Kidney (tissue), 22 donors: ENCODE measurements at places on chromosomes 13 and 19.

DNA sequence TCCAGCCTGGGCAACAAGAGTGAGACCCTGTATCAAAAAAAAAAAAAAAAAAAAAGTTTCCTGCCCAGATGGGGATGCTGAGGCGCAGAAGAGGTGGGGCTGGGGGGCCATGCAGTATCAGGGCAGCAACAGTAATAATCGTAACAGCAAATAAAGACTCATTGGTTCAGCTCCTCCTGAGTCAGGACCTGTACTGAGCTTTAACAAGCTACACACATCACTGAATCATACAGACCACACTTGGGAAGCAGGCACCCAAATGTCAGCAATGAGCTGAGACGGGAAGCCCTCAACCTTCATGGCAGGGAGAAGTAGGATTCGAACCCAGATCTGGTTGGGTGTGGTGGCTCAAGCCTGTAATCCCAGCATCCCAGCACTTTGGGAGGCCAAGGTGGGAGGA, 10.6 kb upstream of the DPF1 start:
- no peak for DNase-seq

DNA sequence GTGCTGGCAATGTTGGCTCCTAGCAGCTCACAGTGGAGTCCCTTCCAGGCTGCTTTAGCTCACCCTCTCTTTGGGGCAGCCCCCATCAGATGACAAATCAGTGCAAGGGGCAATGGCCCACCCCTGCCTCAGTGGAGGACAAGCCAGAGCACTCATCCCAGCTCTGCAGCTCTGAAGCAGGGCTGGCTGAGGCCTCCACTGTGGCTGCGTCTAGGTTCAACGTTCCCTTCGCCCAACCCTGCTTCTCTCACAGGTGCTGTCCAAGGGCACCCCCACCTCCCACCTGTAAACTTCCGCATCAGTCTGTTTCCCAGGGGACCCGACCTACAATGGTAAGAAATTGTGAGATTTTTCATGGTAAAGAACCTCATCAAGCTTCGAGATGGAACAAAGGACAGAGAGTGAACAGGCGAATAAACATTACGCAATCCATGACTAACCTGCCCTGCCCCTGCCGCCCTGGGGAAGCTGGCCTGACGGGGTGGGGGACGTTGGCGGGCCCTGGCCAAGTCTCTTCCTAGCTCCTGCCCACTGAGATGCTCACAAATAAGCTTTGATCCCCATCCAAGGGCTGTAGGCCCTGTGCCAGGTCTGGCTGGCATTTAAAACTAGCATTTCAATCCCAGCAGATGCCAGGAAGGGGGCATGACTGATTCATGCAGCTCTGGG, 40.5 kb downstream of the DZIP1 start:
- no peak for DNase-seq

DNA sequence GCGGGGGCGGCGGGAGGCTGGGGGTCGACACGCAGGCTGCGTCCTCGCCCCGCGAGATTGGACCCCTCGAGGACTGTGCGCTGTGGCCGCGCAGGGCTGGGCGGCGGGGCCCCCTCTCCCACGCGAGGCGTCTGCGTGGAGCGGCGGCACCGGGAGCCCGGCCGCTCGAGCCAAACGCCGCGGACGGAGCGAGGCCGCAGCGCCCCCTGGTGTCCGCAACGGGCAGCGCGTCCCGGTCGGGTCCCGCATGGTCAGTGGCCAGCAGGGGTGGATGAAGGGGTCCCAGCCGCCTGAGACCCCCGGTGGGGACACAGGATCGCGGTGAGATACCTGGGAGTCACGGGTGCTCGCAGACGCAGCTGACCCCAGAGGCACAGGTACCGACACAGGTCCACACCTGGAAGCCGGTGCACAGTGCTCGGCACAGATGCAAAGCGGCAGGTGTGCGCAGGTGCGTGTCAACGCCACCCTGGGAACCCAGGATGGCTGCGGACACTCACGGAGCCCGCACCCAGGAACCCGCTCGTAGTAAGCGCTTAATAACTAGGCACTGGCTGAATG, 2.1 kb upstream of the CIRBP start:
- DNase-seq, result peak; percentile 91

GRCh38 chr13:98299235-98299965, 122.3 kb upstream of the RNF113B start:
- DNase-seq, result no peak

DNA sequence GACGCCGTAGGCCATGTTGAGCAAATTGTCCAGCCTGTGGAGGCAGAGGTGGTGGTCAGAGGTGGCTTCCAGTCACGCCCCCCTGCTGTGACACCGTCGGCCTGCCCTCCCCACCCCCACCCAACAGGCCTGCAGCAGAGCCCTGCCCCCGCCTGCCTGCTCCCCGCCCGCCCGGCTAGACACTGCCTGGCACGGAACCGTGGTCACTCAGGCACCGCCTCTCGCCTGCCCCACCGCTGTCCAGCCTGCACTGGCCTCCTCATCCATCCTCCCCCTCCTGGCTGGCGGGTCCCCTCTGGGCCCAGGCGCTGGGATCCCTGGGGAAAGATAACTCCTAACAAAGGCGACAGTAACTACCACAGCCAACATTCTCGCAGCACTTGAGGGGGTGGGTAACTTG, 21.7 kb downstream of the PRKCSH start:
- DNase-seq, result no peak

DNA sequence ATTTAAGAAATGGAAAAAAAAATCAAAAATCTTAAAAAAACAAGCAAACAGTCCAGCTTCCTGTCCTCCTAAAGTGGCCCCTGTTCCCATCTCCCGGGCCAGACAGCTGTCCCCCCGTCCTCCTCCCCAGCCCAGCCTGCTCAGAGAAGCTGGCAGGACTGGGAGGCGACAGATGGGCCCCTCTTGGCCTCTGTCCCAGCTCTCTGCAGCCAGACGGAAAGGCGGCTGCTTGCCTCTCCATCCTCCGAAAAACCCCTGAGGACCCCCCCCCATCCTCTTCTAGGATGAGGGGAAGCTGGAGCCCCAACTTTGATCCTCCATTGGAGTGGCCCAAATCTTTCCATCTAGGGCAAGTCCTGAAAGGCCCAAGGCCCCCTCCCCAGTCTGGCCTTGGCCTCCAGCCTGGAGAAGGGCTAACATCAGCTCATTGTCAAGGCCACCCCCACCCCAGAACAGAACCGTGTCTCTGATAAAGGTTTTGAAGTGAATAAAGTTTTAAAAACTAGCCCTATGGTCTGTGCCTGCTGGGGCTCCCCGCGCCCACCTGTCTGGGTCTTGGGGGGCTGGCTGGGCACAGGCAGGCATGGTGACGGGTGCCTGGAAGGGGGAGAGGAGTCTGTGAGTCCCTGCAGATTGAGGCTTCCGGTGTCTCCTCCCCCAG, 3.8 kb downstream of the GADD45GIP1 start:
- peak; percentile 50 for DNase-seq

- no peak for DNase-seq
Observed at GRCh38 chr19:28619816-28620429, 593.0 kb downstream of the UQCRFS1 start.

GRCh38 chr13:30796631-30797601, 61.6 kb downstream of the ALOX5AP start:
- DNase-seq, result no peak

GRCh38 chr19:47258895-47259555, 2.7 kb downstream of the CCDC9 start:
- DNase-seq, result peak; percentile 75

GRCh38 chr13:103866048-103866447, 799.8 kb upstream of the SLC10A2 start:
- DNase-seq, result no peak

DNA sequence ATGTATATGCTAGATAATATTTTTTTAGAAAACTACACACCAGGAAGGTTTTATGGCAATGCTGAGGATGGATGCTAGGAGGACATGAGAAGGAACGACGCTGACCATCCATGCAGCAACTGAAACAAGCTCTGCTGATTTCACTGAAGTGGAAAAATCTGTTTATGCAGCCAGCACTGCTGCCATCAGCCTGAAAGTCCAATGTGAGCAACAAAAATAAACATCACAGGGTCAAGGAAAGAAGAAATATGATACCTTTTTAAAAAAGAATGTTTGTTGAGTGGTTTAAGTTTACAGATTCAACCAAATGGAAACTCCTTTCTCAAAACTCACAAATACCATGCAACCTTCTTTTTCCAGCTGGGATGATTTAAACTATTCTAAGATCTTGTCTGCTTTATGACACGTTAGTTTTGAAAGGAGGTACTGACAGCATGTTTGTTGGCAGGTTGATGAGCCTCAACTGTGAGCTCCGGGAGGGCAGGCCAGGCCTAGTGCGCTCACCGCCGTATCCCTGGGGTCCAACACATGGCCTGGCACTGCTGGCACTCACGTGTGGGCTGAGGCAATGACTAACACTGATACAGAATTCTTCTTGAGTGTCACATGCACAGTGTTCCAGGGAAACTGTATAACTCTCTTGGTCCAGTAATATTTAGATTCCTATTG, 46.8 kb downstream of the LATS2 start:
- peak; percentile 82 for DNase-seq
